ENCODE measurements at places on chromosomes 12 and 14.

DNA sequence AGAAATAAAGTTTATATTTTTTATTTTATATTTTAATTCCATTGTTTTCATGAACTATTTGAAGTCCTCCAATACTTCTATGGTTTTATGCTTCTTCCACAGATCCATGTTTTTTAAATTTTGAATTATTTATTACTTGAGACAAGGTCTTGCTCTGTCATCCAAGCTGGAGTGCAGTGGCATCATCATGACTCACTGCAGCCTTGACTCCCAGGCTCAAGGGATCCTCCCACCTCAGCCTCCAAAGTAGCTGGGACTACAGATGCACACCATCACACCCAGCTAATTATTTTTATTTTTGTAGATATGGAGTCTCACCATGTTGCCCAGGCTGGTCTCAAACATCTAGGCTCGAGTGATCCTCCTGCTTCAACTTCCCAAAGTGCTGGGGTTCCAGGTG is 28.8 kb upstream of the DLGAP5 start:
- no peak for DNase-seq

- no peak for DNase-seq
These were observed 8.5 kb upstream of the PTPRB start for GRCh38 chr12:70645494-70646317.

GRCh38 chr12:57760347-57760982 is 5.6 kb downstream of the MARCHF9 start:
- no peak for DNase-seq

DNA sequence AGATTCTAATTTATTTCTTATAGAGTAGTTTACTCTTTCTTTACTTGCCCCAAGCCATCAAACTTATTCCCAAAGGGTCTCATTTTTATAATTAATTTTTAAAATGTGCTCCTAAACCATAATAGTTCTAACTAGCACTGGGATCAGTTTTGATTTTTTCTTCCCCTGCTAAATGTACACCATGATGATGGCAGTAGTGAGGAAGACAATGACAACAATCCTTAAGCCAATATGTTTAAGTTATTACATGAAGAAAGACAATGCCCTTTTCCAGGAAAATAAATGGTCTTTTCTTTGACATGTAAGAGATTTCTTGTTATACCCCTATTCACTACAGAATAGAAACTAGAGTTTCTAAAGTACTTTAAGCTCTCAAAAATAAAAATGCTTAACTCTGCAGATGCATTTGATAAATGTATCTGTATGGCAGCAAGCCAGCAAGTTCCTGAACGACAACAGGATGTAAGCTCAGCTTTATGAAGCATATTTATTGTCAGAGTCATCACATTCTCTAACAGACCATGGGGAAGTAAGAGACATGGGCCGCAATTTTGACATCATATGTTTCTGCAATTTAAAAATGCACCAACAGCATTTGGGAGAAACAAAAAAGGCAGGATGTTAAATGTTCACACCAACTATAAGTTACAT is 36.0 kb upstream of the SNX6 start:
- DNase-seq, result no peak

DNA sequence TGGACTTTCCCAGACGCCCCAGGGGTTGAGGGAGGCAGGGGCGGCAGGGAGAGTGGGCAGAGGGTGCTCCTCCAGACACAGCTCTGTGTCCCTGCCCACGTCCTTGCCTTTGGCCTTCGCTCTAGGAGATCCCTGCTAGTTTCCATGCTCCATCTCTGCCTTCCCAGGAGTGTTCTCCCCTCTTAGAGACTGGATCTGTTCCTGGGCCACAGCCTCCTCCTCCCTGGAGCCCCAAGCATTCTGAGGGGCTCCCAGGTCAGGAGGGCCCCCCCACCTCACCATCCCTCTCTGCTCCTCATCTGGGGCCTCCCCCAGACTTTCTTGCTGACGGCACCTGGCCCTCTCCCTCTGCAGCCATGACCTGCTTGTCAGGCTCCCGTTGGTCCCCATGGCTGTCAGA is 216.0 kb upstream of the FKBP4 start:
- no peak for DNase-seq

- DNase-seq, result no peak
These were observed 6.2 kb upstream of the TMCC3 start for GRCh38 chr12:94656556-94656955.

GRCh38 chr12:131147894-131148293 is 194.2 kb downstream of the ADGRD1 start:
- no peak for DNase-seq

DNA sequence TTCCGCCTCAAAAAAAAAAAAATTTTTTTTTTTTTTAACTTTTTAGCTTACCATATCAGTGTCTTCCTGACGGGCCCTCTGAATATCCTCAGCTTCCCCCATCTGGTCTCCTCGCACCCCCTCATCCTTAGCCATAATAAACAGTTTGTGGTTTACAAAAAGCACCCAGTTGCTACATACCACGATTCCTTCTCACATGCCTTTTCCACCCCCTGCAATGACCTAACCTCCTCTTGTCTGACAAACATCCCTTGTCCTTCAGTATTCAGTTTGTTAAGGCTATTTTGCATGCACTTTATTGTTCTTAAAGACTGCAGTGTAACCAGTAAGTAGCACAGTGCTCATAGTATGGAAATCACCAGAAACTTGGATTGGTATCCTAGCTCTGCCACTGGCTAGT is 88.5 kb downstream of the PPM1H start:
- DNase-seq, result no peak

GRCh38 chr12:21573733-21574358 is 30.8 kb downstream of the GYS2 start:
- DNase-seq, result no peak

DNA sequence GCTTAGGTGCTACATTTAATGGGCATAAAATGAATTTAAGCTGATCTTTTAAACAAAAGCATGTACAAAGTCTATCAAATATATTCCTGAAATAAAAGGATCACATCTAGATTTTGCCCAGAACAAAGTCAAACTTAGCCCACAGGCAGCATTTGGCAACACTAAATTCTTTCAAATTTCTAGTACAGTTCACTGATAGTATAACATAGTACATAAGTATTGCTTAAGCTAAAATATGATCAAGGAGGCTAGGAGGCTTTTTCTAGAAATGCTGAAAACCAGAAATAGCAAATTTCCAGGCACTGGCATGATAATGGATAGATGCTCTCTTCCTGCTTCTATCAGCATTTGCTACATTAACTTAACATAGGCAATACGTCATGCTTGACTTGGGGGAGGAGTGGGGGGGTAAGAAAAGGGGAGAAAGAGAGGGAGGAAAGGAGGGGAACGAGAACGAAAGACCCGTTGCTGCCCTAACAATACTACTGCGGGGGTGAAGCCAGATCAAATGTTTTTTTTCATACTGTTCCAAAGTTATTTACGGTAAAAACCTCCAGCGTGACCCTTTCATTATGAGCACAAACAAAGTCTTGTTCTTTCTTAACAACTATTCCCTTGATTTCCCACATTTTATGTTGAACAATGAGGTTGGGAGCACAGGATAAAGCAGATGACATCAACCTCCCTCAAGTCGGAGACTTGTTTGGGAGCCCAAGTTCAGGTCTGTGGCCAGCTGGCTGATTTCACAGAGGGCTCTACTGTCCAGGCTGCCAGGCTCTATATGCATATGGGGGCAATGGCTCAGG is 10.6 kb downstream of the TMED10 start:
- DNase-seq, result no peak

DNA sequence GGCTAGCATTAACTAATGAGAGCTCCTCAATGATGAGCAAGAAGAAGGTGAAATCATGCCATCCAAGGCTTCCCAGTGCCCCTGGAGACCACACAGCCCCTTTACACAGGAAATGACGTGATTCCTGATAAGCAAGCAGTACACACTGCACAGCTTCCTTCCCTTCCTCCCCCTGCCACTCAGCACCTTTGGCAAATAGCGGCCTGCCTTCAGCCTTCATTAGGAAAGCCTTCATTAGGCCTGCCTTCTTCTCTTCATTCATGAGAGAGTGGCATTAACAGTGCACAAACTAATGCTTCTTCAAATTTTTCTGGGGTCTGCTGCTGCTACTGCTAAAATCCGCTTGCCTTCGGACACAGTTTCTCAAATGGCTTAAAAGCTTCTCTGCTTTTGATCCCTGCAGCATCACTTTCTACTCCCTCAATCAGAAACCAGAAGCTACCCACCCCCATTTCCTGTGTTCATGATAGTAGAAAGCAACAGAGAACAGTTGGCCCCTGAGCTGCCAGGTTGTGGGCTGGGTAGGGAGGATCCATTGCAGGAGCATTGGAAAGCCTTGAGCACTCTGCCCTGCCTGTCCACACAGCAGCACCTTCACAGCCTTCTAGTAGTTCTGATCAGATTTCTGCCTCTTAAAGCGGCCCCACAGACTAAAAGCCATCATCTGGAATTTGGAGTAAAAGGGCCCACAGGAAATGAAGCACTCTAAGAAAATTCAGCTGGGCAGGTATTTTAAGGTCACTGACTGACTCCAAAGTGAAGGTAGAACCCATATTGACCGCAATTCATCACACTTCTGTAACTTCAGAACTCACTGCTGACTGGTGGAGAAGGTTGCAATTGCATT is 103.8 kb upstream of the ETV6 start:
- no peak for DNase-seq
